ENCODE measurements at places on chromosomes 2 and 18. TPM values are rescaled to one million over a fixed set of nuclear protein-coding genes. Genes with fewer than 3 reads are reported as not detected.

Gene ANKRD44
- total RNA-seq, result 5.9 TPM

DNA sequence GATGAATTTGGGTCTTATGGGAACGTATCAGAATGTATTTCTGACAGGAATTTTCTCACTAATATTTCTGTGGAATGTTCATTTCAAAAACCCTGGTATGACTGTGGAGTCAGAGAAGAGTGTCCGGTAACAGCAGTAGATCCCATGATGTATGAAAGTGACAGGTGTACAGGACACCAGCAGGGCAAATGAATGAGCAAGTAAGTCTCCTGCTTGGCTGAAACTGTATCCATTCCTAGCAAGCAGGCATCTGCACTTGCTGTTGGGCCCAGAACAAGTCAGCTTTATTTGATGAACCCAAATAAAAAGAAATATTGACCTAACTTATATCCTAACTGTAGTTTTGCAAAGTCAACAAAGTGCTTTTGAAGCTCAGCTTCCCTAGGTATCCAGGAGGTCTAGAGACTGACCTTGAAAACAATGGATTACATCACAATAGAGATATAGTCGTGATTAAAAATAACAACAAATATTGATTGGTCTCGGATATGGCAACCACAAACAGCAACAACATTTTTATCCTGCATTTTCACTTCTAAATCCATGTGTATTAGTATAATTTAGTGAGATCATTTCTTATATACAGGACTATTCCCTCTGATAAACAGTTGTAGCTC lies 37.6 kb downstream of the NXPH2 start:
- no peak for DNase-seq

Gene REG3G
- not detected for total RNA-seq

DNA sequence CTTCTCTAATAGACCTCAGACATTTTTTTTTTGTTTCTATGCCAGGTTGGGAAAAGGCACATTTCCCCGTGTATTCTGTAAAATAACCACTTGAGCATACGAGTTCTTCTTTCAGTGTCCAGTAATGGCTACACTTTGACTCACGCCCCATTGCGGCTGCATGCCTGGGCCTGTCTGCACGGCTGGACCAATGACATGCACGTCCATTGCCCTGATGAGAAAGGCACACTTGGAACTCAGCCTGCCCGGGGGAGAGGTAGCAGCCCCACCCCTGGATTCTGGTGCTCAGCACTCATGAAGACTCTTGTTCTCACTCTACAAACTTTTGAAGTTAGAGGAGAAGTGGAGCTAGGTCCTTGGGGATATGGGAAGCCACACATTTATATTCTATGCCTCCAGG lies 5.8 kb downstream of the PCARE start:
- DNase-seq, result no peak
